ENCODE measurements at places on chromosomes 3 and 15.

DNA sequence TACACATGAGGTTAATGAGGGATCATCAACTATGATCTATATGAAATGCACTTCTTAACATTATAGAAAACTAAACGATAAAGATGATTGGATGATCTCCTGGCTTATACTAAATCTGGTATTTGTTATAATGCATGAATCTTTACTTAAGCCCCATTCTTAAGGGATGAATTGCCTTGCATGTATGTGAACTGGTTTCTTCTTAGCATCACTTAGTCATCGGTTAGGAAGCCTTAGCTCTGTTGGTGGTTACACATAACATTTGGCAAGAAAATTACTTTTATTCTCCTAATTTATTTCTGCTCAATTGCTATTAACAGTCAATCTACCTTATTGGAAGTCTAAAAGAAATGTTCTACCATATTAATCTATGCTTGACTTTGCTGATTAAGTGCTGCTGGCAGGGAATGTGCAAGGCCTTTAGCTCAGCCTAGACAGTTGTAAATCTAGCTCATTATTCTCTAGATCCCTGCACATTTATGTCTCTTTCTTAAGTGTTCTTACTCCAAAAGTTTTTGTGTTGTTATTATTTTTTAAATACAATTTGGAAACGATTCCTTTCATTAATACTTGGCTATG is 356.0 kb downstream of the ZPLD1 start:
- DNase-seq = no peak

GRCh38 chr3:188573956-188574355 is 420.0 kb downstream of the LPP start:
- no peak for DNase-seq

DNA sequence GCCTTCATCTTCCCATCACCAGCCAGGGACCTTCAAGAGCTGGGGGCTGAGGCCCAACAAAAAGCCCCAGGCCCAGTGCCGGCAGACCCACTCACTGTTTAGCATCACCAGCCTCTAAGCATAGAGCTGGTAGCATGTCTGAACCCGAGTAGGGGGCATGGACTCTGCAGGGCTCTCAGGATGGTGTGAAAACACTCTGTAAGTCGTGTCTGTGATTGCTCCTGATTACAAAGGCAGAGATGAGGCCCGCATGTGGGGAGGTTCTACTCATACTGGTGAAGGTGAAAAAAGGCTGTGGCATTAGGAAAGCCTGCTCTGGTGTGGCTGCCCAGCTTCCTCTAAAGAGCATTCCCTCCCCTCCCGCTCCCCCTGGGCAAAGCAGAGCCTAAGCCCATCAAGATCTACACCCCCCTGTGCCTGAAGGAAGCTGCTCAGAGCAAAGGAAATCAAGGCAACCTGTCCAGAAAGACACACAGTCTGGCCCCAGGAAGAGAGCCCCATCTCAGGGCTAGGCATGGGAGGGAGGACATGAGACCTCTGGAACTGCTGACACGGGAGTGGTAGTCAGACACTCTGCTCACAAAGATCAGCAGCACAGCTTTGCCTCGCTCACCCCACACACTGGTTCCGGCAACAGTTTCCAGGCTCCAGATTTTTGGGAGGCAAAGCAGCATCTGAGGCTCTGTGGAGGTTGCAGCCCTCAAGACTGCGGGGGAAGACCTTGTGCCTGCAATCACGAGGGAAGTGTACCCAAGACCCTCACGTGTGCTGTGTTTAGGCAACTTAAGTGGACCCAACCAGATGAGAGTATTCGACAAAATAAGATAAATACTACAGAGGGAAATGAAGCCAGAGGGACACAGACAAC is 36.7 kb downstream of the CCDC12 start:
- DNase-seq = no peak

GRCh38 chr3:197424674-197425484 is 126.5 kb upstream of the DLG1 start:
- no peak for DNase-seq

- DNase-seq = peak; percentile 90
Observed at GRCh38 chr15:71294911-71295602, 179.8 kb downstream of the THSD4 start.

DNA sequence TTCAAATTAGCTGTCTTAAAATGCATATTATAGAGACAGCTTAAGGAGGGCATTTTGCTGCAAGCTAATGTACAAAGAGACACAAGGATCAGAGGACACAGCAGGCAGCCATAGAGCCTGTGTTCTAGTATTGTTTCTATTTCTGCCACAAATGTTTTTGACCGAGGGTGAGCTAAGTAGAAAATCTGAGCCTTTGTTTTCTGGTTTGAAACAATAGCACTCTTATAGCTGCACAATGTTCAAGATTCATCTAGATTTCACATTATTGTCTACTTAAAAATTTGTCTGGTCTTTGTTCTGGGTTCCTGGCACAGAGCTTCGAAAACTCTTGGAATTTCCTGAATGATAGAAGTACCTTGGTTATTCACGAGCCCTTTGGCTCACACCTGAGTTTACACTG is 40.0 kb upstream of the TUSC7 start:
- DNase-seq = no peak

DNA sequence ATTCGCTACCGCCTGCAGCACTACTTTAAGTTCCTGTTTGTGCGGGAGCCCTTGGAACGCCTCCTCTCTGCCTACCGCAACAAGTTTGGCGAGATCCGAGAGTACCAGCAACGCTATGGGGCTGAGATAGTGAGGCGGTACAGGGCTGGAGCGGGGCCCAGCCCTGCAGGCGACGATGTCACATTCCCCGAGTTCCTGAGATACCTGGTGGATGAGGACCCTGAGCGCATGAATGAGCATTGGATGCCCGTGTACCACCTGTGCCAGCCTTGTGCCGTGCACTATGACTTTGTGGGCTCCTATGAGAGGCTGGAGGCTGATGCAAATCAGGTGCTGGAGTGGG is 995 bp downstream of the CHST14 start:
- peak; percentile 48 for DNase-seq

DNA sequence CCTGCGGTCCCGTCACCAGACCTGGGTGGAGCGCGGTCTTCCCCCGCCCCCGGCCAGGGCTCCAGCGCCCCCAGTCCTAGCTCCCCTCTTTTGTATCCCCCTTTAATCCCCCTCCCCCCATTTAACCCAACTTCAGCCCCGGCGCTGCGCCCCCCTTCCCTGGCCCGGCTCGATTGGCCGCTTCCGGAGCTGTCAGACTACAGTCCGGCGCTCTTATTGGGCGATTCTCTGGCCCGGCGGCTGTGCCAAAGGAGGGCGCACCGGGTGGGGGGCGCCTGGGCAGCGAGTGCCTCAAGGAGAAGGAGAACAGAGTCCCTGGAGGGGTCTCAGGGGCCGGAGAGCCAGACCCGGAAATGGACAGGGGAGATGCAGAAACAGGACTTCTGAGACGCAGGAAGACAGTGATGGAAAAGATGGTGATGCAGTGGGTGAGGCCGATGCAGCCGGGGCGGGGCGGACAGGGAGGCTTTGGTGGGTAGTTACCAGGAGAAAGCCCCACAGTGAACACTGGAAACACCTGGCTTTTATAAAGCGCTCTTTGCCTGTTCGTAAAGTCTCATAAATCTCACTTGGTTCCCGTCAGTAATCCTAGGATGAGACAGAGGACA is 1.2 kb upstream of the ADCY5 start:
- peak; percentile 61 for DNase-seq

DNA sequence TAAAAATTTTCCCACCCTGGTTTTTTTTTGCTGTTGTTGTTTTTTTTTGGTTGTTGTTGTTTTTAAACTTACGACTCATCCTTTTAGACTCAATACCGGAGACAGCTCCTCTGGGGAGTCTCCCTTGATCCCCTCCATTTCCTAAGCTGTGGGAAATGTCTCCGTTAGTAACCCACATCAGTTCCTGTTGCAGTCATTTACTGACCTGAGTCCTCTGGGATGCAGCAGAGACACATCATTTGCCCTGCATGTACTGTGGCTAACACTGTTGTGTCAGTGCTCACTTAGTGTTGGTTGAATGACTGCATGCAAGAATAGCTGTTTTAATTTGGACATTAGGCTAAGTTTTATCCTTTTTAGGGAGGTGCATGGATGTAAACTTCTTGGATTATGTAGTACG is 83.8 kb downstream of the MBNL1 start:
- DNase-seq = no peak

GRCh38 chr3:153426803-153427202 is 264.8 kb downstream of the RAP2B start:
- DNase-seq = no peak

- DNase-seq = no peak
Observed at GRCh38 chr15:95911570-95912279, 418.8 kb upstream of the NR2F2 start.

DNA sequence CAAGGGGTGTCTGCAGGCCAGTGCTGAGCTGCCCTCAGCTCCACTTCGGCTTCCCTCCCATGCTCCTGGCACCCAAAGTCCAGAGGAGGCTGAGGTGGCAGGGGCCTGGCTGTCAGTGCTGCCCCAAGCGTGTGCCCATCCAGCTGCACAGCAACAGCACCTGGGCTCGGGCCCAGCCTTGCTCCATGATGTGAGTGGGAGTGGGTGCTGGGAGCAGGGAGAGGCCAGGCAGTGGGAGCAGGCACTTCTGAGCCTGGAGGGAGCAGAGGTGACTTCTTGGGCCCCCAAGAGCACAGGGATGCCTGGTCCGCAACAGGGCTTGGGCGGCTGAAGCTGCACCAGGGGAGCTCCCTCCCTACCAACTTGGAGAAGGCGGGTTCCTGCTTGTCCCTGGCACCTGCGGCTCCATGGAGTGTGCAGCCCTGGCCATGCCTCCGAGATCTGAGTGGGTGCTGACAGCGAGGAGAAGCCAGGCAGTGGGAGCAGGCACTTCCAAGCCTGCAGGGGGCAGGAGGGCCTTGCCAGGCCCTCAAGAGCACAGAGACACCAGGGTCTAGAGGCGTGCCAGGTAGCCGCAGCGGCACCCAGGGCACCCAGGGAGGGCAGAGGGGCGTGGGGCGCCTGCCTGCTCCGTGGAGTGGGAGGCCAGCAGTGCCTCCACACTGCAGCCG is 366.7 kb upstream of the SGO1 start:
- DNase-seq = no peak

DNA sequence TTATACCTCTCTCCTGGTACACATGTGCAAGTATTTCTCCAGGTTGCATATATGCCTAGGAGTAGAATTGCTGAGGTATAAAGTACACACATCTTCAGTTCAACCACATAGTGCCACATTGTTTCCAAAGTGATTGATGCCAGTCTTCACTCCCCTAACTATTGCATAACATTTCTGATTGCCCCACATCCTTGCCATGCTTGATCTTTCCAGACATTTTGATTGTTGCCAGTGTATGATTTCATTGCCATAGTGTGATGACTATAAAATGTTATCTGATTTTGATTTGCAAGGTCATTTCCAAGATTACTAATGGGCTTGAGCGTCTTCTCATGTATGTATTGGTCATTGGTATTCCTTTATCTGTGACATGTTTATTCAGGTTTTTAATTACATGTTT is 61.1 kb upstream of the MLF1 start:
- DNase-seq = no peak

All from urothelium cell line (cell line).